ENCODE measurements at places on chromosomes 11 and 22.
A peak's percentile ranks its signal among the peaks of the same experiment; 100 is the strongest.

DNA sequence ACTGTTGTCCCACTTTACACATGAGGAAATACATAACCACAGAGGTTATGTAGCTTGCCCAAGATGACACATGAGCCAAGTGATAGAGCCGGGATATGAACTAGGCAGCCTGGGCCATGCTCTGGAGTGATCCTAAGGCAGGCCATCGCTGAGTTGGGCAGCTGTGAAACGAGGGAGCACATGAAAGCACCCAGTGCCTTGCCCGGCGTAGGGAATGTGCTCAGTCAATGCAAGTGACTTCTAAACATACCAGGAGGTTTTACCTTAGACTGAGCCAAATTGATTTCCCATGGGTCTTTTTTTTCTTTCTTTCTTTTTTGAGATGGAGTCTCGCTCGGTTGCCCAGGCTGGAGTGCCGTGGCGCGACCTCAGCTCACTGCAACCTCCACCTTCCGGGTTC, 10.5 kb downstream of the GRIK4 start:
- DNase-seq: no peak

GRCh38 chr11:74269161-74269811, 42.2 kb downstream of the P4HA3 start:
- DNase-seq: peak; percentile 8

DNA sequence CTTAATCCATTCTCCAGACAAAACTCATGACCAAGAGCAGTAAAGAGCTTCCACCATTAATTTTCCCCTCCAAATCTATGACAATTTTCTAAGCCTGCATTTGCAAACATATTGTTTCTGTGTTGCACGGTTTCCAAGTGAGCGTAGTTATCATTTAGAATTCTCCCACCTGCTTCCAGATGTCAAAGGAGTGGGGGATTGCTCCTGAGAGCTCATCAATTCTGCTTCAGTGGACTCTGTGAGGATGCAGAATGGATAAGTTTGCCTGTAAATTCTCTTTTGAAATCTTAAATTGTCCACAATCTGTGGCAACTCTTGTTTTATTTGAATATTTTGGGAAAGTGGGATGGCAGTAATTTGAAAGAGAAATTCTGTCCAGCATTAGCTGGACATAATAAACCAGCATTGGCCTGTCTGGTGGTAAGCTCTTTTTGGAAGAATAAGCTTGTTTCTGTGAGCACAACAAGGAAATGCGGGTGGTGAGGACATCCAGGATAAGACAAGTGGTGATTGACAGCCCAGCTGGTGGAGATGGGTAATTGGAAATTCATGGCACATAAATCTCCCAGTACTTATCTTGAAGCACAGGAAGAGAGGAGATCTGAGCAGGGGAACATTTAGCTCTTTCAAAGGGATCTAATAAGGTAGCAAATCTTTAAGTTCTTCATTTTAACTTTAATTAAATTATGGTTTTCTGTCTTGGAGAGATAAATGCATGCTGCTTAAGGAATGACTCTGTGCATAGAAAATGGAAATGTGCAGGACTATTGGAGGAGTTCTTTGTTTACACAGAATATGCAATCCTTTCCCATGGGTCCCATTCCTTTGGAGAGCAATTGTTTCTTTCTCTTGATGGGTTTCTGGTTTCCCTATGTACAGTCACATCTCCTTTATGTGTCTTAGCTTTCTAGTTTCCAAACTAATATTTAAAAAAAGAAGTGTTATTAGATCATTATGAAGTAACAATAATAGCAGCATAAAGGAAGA, 73.2 kb downstream of the FAT3 start:
- no peak for DNase-seq

DNA sequence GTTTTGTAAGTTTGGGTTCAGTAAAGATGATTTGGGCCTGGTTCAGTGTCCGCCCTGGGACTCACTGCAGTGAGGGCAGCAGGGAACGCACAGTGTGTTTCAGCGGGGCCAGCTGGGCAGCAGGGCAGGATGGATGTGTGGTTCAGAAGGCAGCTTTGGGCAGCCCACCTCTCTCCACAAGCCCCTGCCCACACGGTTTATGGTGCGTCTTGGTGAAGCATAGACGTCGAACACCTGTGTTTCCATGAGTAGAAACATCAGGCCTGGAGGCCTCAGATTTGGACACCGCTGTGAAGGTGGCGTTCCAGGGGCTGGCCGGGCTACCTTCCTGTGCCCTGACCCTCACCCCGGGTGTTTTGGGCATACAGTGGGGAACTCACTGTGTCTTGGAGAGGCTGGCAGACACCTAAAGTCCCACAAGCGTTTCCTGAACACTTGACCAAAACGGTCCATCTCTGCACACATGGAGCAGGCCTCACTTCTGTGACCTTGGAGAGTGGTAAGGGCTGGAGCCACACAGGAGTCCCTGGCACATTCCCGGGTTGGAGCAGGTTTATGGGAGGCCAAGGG, 59.0 kb downstream of the ST14 start:
- DNase-seq: no peak

- DNase-seq: no peak
Observed at GRCh38 chr11:118018401-118018800, 32.2 kb downstream of the IL10RA start.

GRCh38 chr11:62599901-62600300, 1.8 kb downstream of the MTA2 start:
- DNase-seq: no peak

- DNase-seq: no peak
Observed at GRCh38 chr11:35583843-35584242, 34.4 kb upstream of the FJX1 start.

GRCh38 chr22:48426466-48427380, 1401.0 kb downstream of the BRD1 start:
- no peak for DNase-seq

DNA sequence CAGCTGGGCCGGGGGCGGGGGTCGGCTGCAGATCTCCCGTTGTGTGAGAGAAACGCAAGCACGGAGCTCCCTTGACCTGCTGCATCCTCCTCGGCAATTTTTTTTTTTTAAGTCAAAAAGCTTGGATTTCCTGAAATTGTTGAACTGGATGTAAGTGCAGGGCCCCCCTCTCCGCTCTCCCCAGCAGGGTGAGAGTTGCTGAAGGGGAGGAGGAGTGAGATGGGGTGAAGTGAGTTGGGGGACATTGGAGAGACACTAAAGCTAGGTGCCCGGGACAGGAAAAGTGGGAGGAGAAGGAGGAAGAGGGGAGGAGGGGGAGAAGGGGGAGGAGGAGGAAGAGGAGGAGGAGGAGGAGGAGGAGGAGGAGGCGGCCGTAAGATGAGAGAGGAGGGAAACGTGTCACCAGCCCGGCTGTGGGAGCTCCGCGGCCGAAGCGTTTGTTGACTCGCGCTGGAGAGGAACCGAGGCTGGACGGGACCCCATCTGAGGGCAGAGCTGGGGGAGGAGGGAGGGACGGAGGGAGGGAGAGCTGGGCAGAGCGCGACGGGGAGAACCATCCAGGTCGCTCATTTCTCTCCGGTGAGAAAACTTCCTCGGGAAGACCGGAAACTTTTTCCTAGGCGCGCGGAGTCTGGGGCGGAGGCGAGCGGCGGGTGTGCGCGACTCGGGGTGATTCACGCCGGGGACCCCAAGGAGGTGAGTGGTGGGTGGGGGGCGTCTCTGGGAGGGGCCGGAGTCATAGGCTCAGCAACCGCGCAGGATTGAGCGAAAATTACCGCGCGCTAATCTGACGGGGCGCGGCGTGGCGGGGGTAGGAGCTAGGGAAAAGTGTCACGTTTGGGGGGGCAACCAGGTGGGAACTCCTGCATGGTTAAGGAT, 80.2 kb downstream of the PRR5L start:
- no peak for DNase-seq

DNA sequence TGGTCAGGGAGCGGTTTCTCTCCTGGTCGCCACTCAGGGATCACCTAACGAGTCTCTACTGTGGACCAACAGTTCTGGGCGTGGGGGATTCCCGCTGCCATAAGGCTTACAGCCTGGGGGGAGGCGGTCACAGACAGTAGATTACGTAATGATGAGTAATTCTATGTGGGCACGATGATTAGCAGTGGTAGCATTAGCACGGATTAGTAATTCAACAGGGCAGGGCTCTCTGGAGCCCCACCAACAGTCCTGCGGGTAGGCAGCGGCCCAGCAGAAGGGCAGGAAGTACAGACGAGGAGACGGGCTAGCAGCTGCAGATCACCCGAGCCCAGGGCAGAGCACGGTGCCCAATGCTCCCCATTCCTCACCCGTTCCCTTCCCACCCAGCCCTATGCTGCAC, 3.6 kb downstream of the SHISAL1 start:
- DNase-seq: no peak

- no peak for DNase-seq
Observed at GRCh38 chr22:27311698-27312550, 489.6 kb downstream of the MN1 start.

DNA sequence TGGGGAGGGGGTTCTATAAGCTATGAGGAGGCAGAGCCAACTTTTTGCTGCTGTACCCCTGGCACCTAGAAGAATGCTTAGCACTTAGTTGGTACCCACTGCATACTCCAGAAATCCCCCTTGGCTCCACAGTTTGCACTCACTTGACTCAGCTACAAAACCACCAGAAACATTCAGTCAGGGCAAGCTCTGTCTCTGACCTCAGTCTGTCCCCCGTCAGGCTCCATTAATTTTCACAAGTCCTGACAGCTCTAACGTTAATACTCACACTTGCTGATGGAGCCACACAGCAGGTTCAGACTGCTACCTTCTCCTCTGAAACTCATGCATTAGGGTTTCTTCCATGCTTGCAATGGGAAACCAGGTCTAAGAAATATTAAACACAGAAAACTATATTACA, 81.7 kb downstream of the MPPED2 start:
- DNase-seq: no peak

DNA sequence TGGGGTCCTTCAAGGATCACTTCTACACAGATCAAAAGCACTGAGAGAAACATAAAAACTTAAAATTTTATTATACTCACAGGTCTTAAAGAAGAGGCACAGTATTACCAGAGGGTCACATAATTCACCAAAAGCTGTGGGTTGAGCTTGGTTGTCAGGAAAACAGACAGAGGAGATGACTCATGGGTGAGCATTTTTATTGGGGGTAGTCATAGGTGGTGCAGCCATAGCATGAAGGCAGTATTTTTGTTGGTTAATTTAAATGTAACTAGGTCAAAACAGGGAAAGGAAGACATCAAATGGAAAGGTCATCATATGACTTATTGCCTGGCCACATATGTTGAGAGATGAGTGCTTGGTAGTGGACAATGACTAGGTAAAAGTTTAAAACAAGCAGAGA, 24.2 kb downstream of the OR5B17 start:
- DNase-seq: no peak

DNA sequence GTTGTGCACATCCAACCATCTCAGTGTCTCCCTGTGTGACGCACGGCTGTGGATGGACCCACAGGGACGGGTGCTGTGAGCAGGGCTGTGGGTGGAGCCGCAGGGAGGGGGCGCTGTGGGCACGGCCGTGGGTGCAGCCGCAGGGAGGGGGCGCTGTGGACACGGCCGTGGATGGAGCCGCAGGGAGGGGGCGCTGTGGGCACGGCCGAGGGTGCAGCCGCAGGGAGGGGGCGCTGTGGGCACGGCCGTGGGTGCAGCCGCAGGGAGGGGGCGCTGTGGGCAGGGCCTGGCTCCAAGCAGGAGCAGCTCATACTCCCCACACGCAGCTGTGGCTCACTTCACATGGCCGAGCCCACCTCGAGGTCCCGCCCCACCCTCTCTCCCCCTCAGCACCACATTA, 6.0 kb upstream of the MAPK11 start:
- DNase-seq: no peak

GRCh38 chr11:115644856-115645255, 140.6 kb upstream of the CADM1 start:
- no peak for DNase-seq

DNA sequence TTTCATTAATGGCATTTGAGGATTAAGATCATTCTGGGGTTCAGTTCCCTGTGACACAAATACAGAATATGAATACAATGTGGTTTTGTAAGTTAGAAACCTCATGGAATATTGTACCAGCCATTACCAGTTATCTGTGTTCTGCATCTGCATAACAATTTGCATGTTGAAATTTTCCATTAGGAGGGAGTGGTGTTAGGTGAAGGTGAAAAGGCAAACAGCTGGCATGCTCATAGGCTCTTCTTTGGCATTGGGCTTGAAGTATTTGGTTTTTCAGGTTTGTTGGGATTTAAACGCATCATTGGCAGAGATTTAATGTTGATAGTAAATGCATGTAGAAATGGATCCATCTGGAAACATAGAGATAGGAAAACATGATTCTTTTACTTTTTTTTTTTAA, 18.6 kb downstream of the RTN3 start:
- DNase-seq: no peak

- DNase-seq: no peak
Observed at GRCh38 chr11:20368438-20368837, 4.9 kb downstream of the HTATIP2 start.

DNA sequence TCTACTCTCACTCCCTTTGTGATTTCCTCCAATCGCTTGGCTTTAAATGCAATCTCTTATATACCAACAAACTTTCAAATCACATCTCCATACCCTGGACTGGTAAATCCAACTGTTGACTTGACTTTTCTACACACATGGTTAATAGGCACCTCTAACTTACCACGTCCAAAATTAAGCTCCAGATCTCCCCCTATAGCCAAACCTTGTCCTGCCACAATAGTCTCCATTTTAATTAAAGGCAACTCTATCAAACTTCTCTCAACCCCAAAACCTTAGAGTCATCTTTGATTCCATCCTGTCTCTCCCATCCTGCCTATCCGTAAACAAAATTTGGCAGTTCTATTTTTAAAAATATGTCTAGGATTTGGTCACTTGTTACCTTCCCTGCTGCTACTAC, 141.8 kb upstream of the DDI1 start:
- no peak for DNase-seq

GRCh38 chr22:44196731-44197131, 16.0 kb downstream of the PARVG start:
- no peak for DNase-seq

DNA sequence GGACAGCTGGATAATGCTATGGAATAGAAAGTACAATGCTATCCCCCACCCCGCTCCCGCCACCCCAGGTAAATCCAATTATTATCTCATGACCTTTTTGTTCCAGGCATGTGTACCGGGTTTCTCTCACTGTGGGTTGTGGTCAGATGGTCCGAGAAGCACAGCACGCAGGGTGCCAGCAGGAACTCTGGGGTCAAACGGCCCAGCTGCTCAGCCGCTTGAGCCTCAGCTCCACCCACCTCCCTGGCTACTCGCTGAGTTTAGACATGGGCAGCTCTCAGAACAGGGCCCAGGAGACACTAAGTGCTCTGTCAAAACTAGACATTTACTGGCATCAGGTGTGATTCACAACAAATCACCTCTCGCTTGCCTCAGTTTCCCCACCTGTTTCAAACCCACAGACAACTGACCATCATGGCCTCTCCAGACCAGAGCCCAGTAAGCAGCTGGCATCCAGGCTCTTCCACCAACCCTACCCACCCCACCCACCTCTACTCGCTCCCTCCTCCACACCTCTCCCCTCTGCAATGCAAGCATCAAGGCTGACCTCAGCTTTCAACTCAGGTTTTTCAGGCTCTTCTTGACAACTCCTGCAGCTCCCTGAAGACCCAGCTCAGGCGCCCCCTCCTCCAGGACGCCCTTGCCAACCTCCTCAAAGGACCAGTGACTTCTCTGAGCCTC, 13.0 kb upstream of the MFNG start:
- DNase-seq: no peak

GRCh38 chr11:93567401-93567895, 24.3 kb upstream of the SMCO4 start:
- DNase-seq: no peak

GRCh38 chr11:94017446-94017845, 3.7 kb upstream of the HEPHL1 start:
- no peak for DNase-seq

Data from stimulated activated CD4-positive, alpha-beta T cell treated with anti-CD3 and anti-CD28 coated beads, TNF-alpha, amount 100 ng/mL, for 48 hours (primary cell).